ENCODE measurements at places on chromosomes 16 and 17.
A peak's percentile ranks its signal among the peaks of the same experiment; 100 is the strongest.

DNA sequence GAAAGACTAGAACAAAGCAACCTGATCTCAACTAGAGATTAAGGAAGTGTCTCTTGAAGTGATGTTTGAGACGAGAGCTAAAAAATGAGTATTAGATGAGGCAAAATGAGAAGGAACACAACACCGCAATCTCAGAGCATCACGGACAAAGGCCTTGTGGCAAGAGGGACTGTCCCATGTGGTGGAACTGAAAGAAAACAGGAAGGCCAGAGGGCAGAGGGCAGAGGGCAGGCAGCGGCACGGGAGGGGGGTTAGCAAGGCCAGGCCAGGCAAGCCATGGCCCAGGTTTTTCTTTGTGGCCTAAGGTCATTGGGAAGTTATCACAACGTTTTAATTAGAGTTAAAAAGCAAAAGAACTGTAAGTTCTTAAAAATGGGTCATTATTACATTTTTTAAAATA, 22.5 kb downstream of the RPA1 start:
- DNase-seq: peak; percentile 19

GRCh38 chr16:53209877-53210276, 155.1 kb downstream of the CHD9 start:
- DNase-seq: no peak

- no peak for DNase-seq
These were observed 9.8 kb downstream of the TP53 start for GRCh38 chr17:7677388-7678067.

DNA sequence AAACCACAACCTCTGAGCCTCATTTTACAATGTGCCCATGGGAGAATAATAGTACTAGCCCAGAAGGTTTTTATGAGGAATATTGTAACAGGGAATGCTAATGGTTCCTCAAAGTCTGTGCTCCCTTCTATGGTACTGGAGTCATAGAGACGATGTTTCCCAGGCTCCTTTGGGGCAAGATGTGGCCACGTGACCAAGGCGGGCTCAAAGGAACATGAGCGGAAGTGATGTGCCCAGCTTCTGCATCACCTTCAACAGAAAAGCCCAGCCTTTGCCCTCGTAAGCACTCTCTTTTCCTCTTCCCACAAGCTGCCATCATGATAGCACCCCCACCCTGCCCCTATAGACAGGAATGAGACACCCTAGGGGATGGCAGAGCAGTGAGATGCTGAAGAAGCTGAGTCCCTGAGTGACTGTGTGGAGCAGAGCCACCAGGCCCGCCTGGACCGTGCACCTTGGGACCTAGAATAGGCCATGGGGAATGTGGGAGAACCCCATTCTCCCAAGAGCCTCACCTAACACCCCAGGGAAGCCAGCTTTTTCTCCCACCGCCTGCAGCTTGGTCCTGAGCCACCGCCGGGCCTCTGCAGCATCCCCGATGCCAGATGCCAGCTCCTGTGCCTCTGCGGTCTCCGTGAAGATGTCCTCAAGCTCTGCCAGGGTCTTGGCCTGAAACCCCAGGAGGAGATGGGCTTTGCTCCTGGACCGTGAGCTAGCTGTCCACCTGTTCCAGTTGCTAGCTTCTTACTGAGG, 22.2 kb upstream of the PIK3R6 start:
- no peak for DNase-seq

DNA sequence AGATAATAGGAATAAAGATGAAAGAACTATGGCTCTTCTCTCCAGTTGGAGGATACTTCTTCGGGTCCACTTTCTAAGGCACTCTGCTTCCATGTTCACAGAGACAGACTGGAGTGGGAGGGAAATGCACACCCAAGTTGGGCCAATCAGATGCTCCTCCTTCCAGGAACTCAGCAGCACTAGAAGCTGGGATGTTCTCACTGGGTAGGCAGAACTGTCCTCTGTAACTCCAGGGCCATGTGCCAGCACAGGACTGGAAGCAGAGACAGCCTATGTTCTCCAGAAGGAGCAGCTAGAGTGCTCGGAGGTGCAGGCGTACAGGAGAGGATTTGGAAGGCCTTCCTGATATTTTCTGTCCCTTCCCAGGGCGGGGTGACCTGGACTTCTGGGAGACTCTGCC, 49.9 kb upstream of the SREBF1 start:
- DNase-seq: no peak

- no peak for DNase-seq
These were observed 981 bp downstream of the GLG1 start for GRCh38 chr16:74605746-74606520.

GRCh38 chr16:13427943-13428342, 492.0 kb upstream of the ERCC4 start:
- DNase-seq: no peak

- peak; percentile 26 for DNase-seq
These were observed 17.7 kb upstream of the RMI2 start for GRCh38 chr16:11327277-11328171.

DNA sequence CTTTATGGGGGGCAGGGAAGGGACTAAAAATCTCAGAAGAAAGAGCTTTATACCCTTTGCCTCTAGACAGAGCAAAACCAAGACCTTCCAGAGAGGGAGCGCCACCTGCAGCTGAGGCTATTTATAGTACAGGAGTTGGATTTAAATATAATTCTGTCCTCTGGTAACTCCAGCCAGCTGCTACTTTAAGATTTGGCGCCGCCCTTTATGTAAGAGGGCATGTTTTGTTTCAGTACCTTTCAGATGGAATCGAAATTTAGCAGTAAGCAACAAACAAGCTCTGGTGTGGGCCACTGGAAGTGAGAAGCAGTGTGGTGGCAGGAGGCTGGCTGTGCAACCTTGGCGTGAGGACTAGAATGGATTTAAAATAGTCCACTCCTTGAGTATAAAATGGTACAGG, 5.2 kb upstream of the GUCY2D start:
- peak; percentile 47 for DNase-seq

- DNase-seq: no peak
These were observed 16.7 kb downstream of the MMP15 start for GRCh38 chr16:58042001-58042885.

- DNase-seq: no peak
These were observed 96.1 kb downstream of the C17orf67 start for GRCh38 chr17:56737421-56738161.

- DNase-seq: peak; percentile 53
These were observed 3.9 kb downstream of the VPS35L start for GRCh38 chr16:19559242-19559910.

DNA sequence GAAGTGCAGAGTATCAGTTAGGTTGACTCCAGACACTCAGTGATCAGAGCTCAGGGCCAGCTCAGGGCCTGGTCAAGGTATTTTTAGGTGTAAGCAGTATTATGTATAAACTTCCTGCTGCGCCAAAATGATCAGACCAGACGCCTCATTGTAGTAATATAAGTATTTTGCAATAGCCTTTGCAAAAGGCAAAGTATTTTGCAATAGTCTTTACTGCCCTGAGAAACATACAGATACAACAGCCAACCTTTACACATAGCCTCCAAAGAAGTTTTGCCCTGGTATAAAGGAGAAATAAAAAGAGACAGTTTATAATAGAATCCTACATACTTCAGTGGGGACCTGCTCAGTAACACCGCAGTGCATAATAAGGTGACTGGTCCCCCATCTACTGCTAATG, 333.0 kb upstream of the EEF2KMT start:
- no peak for DNase-seq

DNA sequence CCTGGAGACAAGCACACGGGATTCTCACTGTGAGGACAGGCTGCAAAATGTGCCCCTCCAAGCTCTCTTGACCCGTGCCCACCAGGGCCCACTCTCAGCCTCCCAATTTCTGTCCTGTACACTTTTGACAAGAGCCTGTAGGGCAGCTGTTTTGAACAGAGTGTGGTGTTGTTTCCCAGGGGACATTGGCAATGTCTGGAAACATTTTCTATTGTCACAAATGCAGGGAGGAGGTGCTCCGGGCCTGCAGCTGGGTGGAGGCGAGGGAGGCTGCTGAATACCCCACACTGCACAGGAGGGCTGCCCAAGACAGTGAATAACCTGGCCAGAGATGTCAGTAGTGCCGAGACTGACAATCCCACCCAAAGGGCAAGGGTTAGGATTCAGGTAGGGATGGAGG, 10.5 kb downstream of the CEP295NL start:
- DNase-seq: no peak

GRCh38 chr16:84063980-84064379, 21.4 kb upstream of the SLC38A8 start:
- DNase-seq: no peak

All from activated CD4-positive, alpha-beta T cell treated with anti-CD3 and anti-CD28 coated beads, Interleukin-2, Interleukin-6, amounts not matched to agents 100 ng/mL and 50 ng/mL, durations not matched to agents 16 hours and 8 hours (primary cell).